ENCODE measurements at places on chromosomes 4 and X. TPM values are rescaled to one million over a fixed set of nuclear protein-coding genes. Genes with fewer than 3 reads are reported as not detected.

ERCC6L gene
- total RNA-seq, result not detected

TRIM61 gene
- not detected for total RNA-seq

COX7B2 gene
- total RNA-seq, result not detected

NFXL1 gene
- total RNA-seq, result 14.2 TPM

DNA sequence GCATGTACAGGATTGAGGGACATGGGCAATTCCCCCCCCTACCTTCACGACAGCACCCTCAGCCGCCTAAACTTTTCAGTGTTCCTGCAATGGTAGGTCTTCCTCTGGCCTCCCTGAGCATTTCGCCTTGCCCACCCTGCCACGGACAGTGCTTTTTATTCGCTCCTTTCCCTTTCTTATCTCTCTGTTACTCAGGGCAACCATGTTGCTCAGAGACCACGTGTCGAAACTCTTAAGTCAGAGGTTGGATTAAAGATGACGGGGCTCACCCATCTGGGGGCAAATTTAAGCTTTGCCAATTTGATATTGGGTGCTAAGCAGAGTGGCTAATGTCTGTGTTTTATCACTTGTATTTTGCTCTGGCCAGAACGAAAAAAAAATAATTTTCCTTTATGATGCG lies 20.4 kb downstream of the TENM3 start:
- no peak overlapping the region for H3K27ac ChIP-seq
- no peak overlapping the region for H3K4me3 ChIP-seq
- H3K27me3 ChIP-seq, result no peaks in the 10 kb centered on the region
- DNase-seq, result no peak
- no peaks in the 10 kb centered on the region for H3K36me3 ChIP-seq

- DNase-seq, result no peak
- no peak overlapping the region for H3K27ac ChIP-seq
- no peaks in the 10 kb centered on the region for H3K27me3 ChIP-seq
These were observed 41.0 kb downstream of the CD99L2 start for GRCh38 chrX:150857453-150857852.

DNA sequence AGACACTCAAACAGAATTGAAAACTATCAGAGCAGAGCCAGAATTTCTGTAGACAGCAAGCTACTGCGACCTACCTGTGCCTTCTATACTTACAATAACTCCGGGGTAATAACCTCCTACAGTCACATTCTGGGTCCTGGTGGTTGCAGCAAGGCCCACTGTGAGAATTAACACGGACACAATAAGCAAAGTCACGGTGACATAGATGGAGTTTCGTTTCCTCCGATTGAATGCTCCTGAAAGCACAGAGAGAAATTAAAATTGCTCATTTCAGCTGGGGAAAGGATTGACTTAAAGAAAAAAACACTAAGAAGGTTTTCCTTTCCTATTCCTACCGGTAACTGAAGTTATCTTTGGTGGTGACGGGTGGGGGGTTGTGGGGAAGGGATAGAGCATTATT lies 7.0 kb downstream of the TMEM255A start:
- H3K4me3 ChIP-seq, result no peak overlapping the region
- no peak overlapping the region for H3K27ac ChIP-seq
- H3K27me3 ChIP-seq, result no peaks in the 10 kb centered on the region
- H3K4me1 ChIP-seq, result peaks cover 6% of the 10 kb centered on the region
- no peaks in the 10 kb centered on the region for H3K36me3 ChIP-seq

DNA sequence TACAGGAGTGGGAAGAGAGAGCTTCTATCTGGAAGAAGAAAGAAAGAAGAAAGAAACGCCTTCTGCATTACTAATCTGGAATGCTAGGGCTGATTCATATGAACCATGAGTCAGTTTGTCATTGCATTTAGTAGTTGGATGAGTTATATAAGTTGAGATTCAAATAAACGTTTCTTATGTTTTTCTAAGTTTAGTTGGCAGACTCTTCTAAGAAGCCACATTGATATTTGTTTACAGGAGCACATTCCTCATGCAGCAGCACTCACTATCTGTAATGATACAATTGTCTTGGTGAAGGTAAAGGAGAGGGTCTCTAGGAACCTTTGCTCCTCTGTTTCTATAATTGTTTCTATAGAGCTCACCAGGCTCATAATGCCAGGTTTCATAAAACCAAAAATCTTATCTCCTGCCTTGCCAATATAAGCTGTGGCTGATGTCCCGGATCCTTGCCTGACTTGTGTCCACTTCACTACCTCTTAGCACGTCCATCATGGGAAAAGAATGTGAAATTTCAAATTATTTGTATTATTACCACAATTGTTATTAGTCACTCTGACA lies 39.5 kb downstream of the HOPX start:
- no peak overlapping the region for H3K27ac ChIP-seq
- no peak overlapping the region for H3K4me3 ChIP-seq
- H3K4me1 ChIP-seq, result no peaks in the 10 kb centered on the region
- no peak for DNase-seq

- H3K27me3 ChIP-seq, result no peaks in the 10 kb centered on the region
- no peak for DNase-seq
- no peak overlapping the region for H3K27ac ChIP-seq
- peaks cover 11% of the 10 kb centered on the region for H3K4me1 ChIP-seq
- no peaks in the 10 kb centered on the region for H3K36me3 ChIP-seq
- no peak overlapping the region for H3K4me3 ChIP-seq
These were observed 121.6 kb upstream of the TRIM2 start for GRCh38 chr4:153082322-153083301.

- no peak for DNase-seq
- H3K27me3 ChIP-seq, result no peaks in the 10 kb centered on the region
- H3K4me3 ChIP-seq, result no peak overlapping the region
- no peaks in the 10 kb centered on the region for H3K36me3 ChIP-seq
- H3K27ac ChIP-seq, result no peak overlapping the region
- H3K4me1 ChIP-seq, result no peaks in the 10 kb centered on the region
These were observed 1537.0 kb downstream of the C4orf33 start for GRCh38 chr4:130632731-130633604.

GRCh38 chrX:63929608-63930007 lies 144.6 kb upstream of the ARHGEF9 start:
- DNase-seq, result no peak
- no peaks in the 10 kb centered on the region for H3K4me1 ChIP-seq
- H3K27me3 ChIP-seq, result no peaks in the 10 kb centered on the region
- H3K4me3 ChIP-seq, result no peak overlapping the region
- H3K36me3 ChIP-seq, result no peaks in the 10 kb centered on the region
- no peak overlapping the region for H3K27ac ChIP-seq

GRCh38 chr4:109301651-109302360 lies 652 bp downstream of the COL25A1 start:
- H3K36me3 ChIP-seq, result no peaks in the 10 kb centered on the region
- peaks cover 21% of the 10 kb centered on the region for H3K4me1 ChIP-seq
- H3K27ac ChIP-seq, result no peak overlapping the region
- peak overlapping the region; percentile 23 for H3K4me3 ChIP-seq

DNA sequence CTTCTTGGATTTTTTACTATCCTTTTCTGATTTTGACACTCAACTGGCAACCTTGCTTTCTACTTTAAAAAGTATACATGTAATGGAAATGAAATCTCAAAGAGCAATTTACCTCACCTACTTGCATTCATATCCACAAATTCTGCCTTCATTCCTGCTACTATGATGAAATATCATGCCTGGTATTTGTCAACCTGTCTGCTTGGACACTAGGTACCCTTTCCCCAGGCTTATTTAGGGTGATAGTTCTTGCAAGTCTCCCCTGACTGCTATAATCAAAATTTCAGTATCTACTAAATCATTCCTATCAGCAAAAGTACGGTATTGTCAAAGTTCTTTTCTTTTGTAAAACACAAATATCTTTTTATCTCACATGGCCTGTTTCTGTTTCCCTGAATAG lies 503.0 kb downstream of the GABRG1 start:
- H3K4me3 ChIP-seq, result no peak overlapping the region
- no peak overlapping the region for H3K27ac ChIP-seq
- no peaks in the 10 kb centered on the region for H3K4me1 ChIP-seq
- DNase-seq, result no peak
- H3K36me3 ChIP-seq, result no peaks in the 10 kb centered on the region
- H3K27me3 ChIP-seq, result no peaks in the 10 kb centered on the region

DNA sequence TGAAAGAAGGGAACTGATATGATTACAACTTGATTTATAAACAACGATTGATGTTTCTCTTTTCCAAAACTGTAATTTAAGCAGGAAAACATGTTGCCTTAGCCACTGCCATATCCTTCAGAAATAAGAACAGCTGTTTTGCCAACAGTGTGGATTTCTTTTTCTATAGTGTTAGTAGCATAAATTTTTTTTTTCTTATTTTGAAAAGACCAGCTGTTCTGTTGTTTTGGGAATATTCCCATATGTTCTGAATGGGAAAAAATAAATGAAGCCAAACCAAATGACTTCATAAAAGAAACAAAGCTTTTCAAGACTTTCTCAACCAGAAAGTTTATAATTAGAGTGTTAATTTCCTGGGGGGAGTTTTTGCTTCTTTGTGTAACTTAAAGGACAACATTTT lies 83.9 kb upstream of the ARHGAP24 start:
- no peak overlapping the region for H3K27ac ChIP-seq
- H3K27me3 ChIP-seq, result no peaks in the 10 kb centered on the region
- H3K4me1 ChIP-seq, result peaks cover 9% of the 10 kb centered on the region
- H3K36me3 ChIP-seq, result no peaks in the 10 kb centered on the region

DNA sequence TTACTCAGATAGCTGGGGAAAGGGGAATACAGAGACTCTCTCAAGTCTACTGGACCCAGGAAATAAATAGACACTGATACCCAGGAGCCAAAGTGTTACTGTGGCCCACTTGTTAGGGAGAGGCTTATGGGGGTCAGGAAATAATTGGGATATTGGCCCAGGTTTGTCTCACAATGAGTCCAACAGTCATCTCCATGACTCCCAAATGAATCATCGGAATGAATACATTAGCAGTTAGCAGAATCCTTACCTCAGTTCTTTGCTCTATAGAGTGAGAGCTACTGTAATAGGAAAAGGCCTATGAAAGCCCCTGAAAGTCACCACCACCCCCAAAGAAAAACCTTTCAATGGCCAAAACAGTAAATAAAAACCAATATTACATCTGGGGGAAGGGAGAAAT lies 42.4 kb upstream of the ARHGEF6 start:
- no peaks in the 10 kb centered on the region for H3K36me3 ChIP-seq
- H3K4me1 ChIP-seq, result peaks cover 9% of the 10 kb centered on the region
- no peak overlapping the region for H3K4me3 ChIP-seq

GRCh38 chr4:154132406-154132805 lies 343.5 kb upstream of the SFRP2 start:
- no peak overlapping the region for H3K4me3 ChIP-seq
- H3K36me3 ChIP-seq, result no peaks in the 10 kb centered on the region
- no peaks in the 10 kb centered on the region for H3K27me3 ChIP-seq
- no peak for DNase-seq

DNA sequence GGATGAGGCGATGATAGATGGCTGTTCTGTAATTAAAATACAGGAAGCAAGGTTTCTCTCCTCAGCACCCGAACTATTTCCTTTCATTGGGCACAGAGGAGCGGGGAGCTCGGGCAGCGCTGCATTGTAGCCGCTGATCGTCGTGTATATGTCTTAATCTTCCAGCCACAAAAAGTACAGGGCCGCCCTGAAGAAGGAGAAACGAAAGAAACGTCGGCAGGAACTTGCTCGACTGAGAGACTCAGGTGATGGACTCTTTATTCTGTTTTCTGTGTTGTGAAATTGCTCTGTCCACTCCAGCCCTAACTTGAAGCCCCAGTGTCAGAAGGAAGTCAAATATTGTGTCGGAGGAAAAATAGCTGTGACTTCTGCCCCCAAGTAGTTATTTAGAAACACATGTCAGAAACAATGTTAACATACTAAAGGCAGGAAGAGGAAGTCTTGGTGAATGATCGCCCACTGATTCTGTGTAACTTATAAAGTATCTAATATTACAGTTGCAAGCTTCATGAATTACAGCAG lies 546 bp downstream of the ZRSR2 start:
- H3K27me3 ChIP-seq, result no peaks in the 10 kb centered on the region
- no peaks in the 10 kb centered on the region for H3K36me3 ChIP-seq
- peak overlapping the region; percentile 72 for H3K4me3 ChIP-seq
- H3K4me1 ChIP-seq, result peaks cover 8% of the 10 kb centered on the region

- peak overlapping the region; percentile 77 for H3K27ac ChIP-seq
- H3K4me3 ChIP-seq, result no peak overlapping the region
- DNase-seq, result peak; percentile 46
- H3K4me1 ChIP-seq, result peaks cover 22% of the 10 kb centered on the region
- no peaks in the 10 kb centered on the region for H3K36me3 ChIP-seq
- H3K27me3 ChIP-seq, result no peaks in the 10 kb centered on the region
These were observed 97.0 kb upstream of the STOX2 start for GRCh38 chr4:183808097-183808456.

GRCh38 chr4:47531954-47532321 lies 46.9 kb downstream of the ATP10D start:
- peak; percentile 34 for DNase-seq
- no peaks in the 10 kb centered on the region for H3K27me3 ChIP-seq
- H3K27ac ChIP-seq, result no peak overlapping the region
- H3K4me1 ChIP-seq, result peaks cover 5% of the 10 kb centered on the region
- H3K4me3 ChIP-seq, result no peak overlapping the region

DNA sequence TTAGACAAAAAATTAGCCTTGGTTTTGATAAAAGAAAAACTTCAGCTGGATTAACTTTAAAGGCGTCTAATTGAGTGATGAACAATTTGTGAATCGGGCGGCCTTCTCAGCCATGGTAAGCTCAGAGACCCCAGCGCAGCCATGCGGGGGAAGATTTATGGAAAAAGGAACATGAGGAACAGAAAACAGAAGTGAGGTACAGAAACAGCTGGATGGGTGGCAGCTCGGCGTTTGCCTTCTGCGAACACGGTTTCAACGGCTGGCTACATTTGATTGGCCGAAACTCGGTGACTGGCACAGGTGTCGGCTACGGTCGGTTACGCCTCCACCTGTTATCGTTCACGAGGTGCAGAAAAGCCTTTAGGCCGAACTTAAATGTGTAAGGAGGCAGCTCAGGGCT lies 401.4 kb upstream of the FAT1 start:
- H3K27me3 ChIP-seq, result no peaks in the 10 kb centered on the region
- DNase-seq, result no peak
- H3K27ac ChIP-seq, result no peak overlapping the region
- H3K4me1 ChIP-seq, result no peaks in the 10 kb centered on the region
- no peak overlapping the region for H3K4me3 ChIP-seq
- no peaks in the 10 kb centered on the region for H3K36me3 ChIP-seq

- no peaks in the 10 kb centered on the region for H3K27me3 ChIP-seq
- H3K4me1 ChIP-seq, result peaks cover 5% of the 10 kb centered on the region
- H3K27ac ChIP-seq, result no peak overlapping the region
- H3K36me3 ChIP-seq, result no peaks in the 10 kb centered on the region
These were observed 35.1 kb downstream of the CLDN22 start for GRCh38 chr4:183284965-183285364.

DNA sequence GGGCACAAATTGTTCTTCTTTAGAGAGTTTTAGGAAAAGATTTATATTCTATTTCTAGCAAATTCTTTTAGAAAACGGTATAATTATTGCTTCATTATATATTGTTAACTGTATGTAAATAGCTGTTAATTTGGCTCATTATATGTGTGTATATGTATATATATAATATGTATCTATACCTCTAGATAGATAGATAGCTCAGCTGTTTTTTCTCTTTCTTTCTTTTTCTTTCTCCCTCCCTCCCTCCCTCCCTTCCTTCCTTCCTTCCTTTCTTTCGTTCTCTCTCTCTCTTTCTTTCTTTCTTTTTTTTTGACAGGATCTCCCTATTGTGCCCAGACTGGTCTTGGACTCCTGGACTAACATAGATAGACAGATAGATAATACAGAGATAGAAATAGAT lies 1538.8 kb downstream of the PCDH7 start:
- H3K27me3 ChIP-seq, result no peaks in the 10 kb centered on the region
- no peaks in the 10 kb centered on the region for H3K4me1 ChIP-seq
- H3K27ac ChIP-seq, result no peak overlapping the region
- H3K4me3 ChIP-seq, result no peak overlapping the region
- no peaks in the 10 kb centered on the region for H3K36me3 ChIP-seq

GRCh38 chr4:186307916-186308315 lies 41.9 kb downstream of the F11 start:
- no peak overlapping the region for H3K27ac ChIP-seq
- H3K36me3 ChIP-seq, result no peaks in the 10 kb centered on the region
- H3K27me3 ChIP-seq, result no peaks in the 10 kb centered on the region

All from body of pancreas (tissue), 4 donors.